Activated naive CD4-positive, alpha-beta T cell treated with anti-CD3 and anti-CD28 coated beads for 36 hours (primary cell): ENCODE measurements at places on chromosomes 11 and 22. TPM values are rescaled to one million over a fixed set of nuclear protein-coding genes. Genes with fewer than 3 reads are reported as not detected.

DNA sequence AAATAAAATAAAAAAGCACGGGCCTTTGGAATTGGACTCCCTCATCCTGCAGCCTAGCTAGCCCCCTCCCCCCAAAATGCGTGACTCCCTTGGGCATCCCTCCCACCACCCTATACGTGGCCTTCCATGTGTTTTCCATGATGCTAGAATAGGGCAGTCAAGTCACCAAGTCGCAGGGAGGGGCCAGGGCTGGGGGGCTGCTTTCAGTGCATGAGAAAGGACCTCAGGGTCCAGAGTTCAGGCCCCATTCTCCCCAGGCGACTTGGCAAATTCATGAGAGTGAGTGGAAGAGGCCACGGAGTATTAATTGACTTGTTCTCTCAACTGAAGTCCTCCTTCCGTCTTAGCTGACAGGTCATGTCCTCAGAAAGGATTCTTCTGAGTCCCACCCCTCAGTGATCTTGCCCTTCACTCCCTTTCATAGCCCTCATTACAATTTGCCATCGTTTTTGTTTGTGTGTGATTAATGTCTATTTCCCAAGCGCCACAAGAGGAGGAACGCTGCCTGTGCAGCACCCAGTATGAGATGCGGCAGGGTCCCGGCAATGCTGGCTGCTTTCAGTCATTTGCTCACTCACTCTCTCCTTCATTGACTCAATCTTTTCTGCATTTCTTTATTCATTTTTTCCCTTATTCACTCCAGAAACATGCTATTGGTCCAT, 17.4 kb downstream of the LRRC32 start:
- H3K27me3 ChIP-seq = peaks cover 9% of the 10 kb centered on the region
- H3K4me3 ChIP-seq = no peak overlapping the region

DNA sequence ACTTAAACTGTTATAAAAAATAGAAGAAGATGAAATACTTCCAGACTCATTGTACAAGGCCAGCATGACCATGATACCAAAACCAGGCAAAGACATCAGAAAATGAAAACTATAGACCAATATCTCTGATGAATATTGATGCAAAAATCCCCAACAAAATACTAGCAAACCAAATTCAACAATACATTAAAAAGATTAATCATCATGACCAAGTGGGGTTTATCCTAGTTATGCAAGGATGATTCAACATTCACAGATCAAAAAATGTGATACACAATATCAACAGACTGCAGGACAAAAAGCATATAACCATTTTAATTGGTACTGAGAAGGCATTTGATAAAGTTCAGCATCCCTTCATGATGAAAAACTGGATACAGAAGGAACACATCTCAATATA, 824.5 kb upstream of the RAG2 start:
- DNase-seq = no peak
- H3K27me3 ChIP-seq = no peaks in the 10 kb centered on the region
- no peak overlapping the region for H3K4me3 ChIP-seq
- H3K27ac ChIP-seq = no peak overlapping the region

- no peak for DNase-seq
- H3K27me3 ChIP-seq = no peaks in the 10 kb centered on the region
- no peaks in the 10 kb centered on the region for H3K4me1 ChIP-seq
These were observed 34.9 kb downstream of the SCUBE1 start for GRCh38 chr22:43308060-43308830.

GRCh38 chr11:118076754-118077281, at the start of gene TMPRSS4:
TSS of gene TMPRSS4 (plus strand) at chr11:118077078. CDS start at chr11:118077303, 225 bp downstream.
- H3K27me3 ChIP-seq = no peaks in the 10 kb centered on the region
- no peaks in the 10 kb centered on the region for H3K4me1 ChIP-seq
- DNase-seq = no peak
- H3K4me3 ChIP-seq = no peak within 1 kb of the TSS
- no peak within 1 kb of the TSS for H3K27ac ChIP-seq

GRCh38 chr22:46115755-46116490, 34.4 kb upstream of the PPARA start:
- H3K27me3 ChIP-seq = no peaks in the 10 kb centered on the region
- H3K36me3 ChIP-seq = no peaks in the 10 kb centered on the region
- H3K4me1 ChIP-seq = no peaks in the 10 kb centered on the region
- no peak for DNase-seq
- no peak overlapping the region for H3K27ac ChIP-seq
- H3K4me3 ChIP-seq = no peak overlapping the region

GRCh38 chr11:63737718-63738117, 30.9 kb downstream of the ZFTA start:
- H3K4me1 ChIP-seq = peaks cover 2% of the 10 kb centered on the region
- no peak overlapping the region for H3K27ac ChIP-seq
- DNase-seq = no peak
- no peak overlapping the region for H3K4me3 ChIP-seq

DNA sequence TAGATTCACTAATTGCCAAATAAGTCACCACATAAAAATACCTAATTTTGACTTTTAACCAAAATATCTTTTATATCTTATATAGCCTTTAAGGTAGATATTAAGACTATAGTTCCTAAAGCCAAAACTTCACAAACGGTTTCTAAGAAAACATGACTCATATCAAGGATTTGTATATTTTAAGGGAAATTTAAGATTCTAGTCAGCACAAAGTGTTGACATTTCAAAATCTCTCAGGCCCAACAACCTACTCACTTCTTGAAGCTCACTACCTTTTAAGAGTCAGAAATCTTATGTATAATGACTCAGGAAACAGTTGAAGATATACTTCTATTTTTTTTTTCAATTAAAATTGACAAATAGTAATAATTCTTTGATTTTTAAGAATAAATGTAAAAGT, 221.9 kb downstream of the SBF2 start:
- H3K27me3 ChIP-seq = no peaks in the 10 kb centered on the region
- no peaks in the 10 kb centered on the region for H3K4me1 ChIP-seq
- no peak overlapping the region for H3K27ac ChIP-seq
- H3K4me3 ChIP-seq = no peak overlapping the region
- no peak for DNase-seq
- no peaks in the 10 kb centered on the region for H3K36me3 ChIP-seq

P2RY6 gene
- not detected for total RNA-seq

GPR83 gene
- total RNA-seq = not detected

FOLH1 gene
- not detected for total RNA-seq

SAA2 gene
- total RNA-seq = not detected

OR8D1 gene
- total RNA-seq = not detected

WNT11 gene
- not detected for total RNA-seq

RIC3 gene
- 6.8 TPM for total RNA-seq

MMP12 gene
- total RNA-seq = not detected

TCN1 gene
- total RNA-seq = not detected
